ENCODE measurements at places on chromosomes 6 and 20.

GRCh38 chr6:31086788-31087440 is 25.5 kb downstream of the C6orf15 start:
- DNase-seq: no peak

- DNase-seq: no peak
Measured at GRCh38 chr6:90544081-90544480, 42.8 kb downstream of the MAP3K7 start.

- no peak for DNase-seq
Measured at GRCh38 chr6:125547381-125547780, 202.1 kb upstream of the HEY2 start.

- DNase-seq: no peak
Measured at GRCh38 chr6:31919624-31920303, 7.8 kb upstream of the C2 start.

DNA sequence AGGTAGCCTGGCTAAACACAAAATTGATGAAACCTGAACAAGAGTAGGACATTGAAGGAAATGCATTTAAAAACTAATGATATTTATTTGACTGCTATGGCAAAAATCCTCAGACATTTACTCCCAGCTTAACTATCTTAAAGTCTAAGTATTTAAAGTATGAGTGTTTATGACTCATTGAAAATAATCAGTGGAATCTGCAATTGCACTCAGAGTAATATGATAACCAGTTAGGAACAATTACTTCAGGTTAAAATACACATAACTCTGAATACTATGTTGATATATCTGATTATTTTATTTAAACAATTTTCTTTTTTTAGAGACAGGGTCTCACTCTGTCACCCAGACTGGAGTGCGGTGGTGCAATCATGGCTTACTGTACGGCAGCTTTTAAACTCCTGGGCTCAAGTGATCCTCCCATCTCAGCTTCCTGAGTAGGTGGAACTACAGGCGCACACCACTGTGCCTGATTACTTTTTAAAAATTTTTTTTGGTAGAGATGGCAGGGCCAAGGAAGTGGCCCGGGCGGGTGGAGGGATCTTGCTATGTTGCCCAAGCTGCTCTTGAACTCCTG is 43.9 kb downstream of the FILIP1 start:
- DNase-seq: no peak

GRCh38 chr6:157272866-157273755 is 50.2 kb downstream of the TMEM242 start:
- DNase-seq: no peak

- no peak for DNase-seq
Measured at GRCh38 chr20:35801865-35802264, 30.1 kb downstream of the PHF20 start.

DNA sequence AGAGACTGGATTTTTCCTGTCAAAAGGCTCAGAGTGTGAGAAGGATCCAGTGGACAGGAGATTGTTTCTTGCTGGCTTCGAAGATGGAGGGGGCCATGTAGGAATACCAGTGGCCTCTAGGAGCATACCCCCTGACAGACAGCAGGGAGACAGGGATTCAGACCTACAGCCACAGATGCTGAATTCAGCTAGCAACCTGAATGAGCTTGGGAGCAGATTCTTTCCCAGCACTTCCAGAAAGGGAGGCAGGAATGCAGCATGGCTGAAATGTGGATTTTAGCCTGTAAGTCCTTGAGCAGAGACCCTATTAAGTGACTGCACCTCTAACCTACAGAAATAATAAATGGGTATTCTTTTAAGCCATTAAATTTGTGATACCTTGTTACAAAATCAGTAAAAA is 44.6 kb downstream of the STXBP5 start:
- no peak for DNase-seq

GRCh38 chr20:53708129-53708968 is 114.7 kb upstream of the ZNF217 start:
- peak; percentile 57 for DNase-seq

GRCh38 chr6:34792605-34793500 is 970 bp downstream of the BLTP3A start:
- peak; percentile 52 for DNase-seq
